ENCODE measurements at places on chromosomes 1 and 21.
A peak's percentile ranks its signal among the peaks of the same experiment; 100 is the strongest.

- no peak for DNase-seq
Measured at GRCh38 chr1:113874012-113874879, 2.7 kb upstream of the PTPN22 start.

DNA sequence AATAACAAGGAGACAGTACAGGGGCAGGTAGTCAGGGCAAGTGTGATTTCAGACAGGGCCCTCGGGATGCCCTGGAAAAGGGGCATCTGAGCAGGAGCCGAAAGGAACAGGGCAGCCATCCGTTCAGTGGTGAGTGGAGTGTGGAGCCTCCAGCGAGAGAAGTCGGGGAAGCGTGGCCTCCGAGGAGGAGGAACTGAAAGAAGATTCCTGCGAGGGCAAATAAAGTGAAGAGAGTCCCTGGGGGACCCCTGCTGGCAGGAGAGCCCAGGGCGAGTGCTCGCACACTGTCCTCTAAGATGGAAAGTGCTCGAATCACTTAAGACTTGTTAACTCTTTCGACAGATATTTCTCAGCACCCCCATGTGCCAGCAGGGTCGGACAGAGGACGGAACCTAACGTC lies 3.5 kb upstream of the UTS2 start:
- no peak for DNase-seq

- DNase-seq = no peak
Measured at GRCh38 chr1:27624467-27625178, 10.4 kb downstream of the FGR start.

GRCh38 chr1:89065079-89065868 lies at the start of gene GBP1:
GBP1 (minus strand) TSS chr1:89065208; CDS start chr1:89063234, 1,974 bp downstream.
- no peak for DNase-seq

- DNase-seq = peak; percentile 90
Measured at GRCh38 chr1:1013105-1013921, at the start of gene ISG15. ISG15 (plus strand) TSS chr1:1013497; CDS start chr1:1013574, 77 bp downstream.
